ENCODE measurements at places on chromosomes 1 and 21.

- DNase-seq = no peak
Observed at GRCh38 chr1:48040154-48040553, 43.0 kb upstream of the TRABD2B start.

DNA sequence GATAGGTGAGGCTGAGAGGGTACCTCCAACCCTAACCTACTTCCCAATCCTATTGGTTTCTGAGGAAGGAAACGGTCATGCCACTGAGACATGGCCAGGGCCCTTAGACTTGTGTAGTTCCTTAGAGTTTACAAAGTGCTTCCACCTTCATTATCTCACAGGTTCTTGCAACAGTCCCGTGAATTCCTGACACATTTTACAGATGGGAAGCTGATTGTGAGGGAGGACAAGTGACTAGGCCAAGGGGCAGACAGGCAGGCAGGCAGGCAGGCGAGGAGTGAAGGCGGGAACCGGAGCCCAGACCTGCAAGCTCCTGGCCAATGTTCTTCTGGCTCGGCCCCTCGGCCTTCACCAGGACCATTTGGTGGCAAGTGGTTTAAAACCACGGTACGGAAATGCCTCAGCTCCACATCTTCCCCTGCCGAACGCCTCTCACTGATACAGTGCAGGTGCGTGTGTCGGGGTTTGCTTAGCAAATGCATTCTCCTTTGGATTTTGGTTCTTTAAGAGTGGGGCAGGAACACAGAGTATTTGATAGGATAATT, 45.1 kb downstream of the ZBTB18 start:
- no peak for DNase-seq

DNA sequence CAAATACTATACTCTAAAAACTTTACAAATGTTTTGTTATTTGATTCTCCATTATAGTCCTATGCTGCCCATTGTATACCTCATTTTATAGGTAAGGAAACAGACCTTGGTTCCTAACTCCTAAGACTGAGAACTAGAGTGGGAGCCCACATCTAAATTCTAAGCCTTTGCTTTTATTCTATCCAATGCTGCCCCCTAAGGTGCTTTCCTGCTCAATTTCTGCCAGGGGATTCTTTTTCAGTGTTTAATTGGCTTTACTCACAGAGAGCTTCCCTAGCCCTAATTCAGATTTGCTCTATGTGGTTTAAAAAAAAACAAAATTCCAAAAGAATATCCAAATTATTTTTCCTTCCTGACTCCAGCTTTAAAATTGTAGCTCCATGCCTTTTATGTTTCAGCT, 64.5 kb downstream of the KIF14 start:
- no peak for DNase-seq

DNA sequence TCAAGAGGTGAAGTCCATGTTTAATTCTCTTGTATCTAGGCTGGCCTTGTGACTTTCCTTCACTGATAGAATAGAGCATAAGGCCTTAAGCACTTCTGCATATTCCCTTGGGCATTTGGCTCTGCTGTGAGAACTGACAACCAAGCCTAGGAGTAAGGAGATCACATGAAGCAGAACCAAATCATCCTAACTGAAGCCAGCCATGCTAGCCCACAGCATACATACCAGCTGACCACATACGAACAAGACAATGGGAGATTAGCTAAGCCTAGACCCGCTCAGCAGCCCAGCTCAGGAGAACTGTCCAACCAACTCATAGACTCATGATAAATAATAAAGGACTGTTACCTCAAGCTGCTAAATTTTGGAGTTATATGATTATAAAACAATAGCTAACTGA, 114.6 kb upstream of the NEK7 start:
- no peak for DNase-seq

DNA sequence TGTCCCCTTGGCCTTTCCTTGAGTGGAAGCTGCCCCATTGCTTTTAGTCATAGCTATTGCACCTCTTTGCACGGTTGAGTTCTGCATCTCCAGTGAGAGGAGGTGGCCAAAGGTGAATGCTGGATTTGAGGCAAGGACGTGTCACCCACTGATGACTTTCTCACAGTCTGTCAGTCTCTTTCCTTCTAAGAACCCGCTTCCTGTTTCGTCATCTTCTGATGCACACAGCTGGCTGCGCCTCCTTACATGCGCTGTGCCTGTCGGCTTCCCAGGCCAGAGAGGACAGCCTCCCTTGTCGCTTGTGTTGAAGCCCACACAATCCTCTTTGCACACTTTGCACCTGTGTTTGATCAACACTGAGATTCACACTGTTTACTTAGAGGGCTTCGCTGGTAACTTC, 41.8 kb upstream of the PWP2 start:
- DNase-seq = no peak

Measured in Calu3 (cell line).